ENCODE measurements at places on chromosomes 4 and X. TPM values are rescaled to one million over a fixed set of nuclear protein-coding genes. Genes with fewer than 3 reads are reported as not detected.

Gene SERTM2
- total RNA-seq: not detected

Gene GALNTL6
- total RNA-seq: not detected

Gene ENAM
- not detected for total RNA-seq

DNA sequence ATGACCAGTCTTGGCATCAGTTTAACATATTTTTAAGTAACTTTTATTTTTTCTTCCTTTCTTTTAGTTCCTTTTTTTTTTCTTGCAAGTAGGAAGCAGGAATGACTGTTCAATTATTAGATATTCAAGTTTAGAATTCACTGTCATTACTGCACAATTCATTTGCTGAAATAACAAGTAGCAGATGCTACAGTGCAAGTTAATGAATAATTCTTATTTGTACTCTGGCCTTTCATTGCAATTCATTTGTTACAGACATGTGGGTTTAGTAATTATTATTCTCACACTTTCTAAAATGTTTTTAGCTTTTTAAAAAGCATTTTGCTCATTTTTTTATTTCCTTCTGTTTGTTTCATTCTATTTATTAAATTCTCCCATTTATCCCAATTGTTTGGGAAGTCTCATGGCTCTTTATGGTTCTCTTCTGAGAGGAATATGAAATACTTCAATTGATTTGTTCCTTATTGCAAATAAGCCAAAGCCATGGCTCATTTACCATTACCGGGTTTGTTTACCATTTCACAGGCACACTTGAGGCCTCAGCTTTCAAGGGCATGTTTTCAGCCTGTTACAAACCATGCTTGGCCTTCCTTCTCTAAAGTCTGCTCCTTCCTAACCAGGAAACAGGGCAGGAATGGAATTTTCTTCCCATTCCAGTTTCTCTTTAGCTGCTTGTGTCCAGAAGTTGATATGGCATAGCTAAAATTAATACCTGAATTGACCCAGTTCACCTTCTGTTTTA is 4.6 kb upstream of the DCAF4L1 start:
- DNase-seq: no peak

GRCh38 chr4:11743236-11743635 is 314.5 kb upstream of the HS3ST1 start:
- DNase-seq: no peak

DNA sequence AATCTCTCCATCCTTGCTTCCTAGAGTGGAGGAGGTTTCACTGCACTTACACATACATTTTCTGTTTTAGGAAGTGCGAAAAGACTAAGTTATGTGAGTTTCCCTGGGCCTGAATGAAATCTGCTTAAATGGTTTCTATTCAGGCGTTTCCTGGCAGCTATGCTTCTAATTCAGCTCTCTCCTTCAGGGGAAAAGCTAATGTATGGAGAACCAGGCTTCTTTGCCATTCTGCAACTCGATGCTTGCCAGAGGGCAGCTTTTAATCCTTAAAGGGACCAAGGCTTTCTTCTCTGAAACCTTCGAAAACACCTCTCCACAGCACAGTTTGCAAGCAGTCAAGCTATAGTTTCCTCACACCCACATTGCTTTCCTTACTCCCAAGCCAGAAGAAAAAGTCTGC is 89.5 kb upstream of the ARX start:
- no peak for DNase-seq

DNA sequence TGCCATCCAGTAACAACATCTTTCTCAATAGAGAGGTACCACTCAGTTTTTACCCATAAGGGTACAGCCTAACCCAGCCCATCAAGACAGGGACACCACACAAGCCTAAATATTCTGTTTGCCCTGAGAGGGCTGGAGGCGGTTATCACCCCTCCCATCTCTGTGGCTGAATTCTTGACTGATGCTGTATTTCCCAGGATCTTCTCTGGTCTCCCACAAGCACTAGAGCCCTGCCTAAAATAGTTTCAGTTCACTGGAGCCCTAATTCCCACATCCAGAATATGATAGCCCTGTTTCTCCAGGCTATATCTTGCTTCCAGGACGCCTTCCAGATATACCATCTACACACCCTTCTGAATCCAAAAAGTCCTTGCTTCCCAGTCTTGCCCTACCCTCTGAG is 91.6 kb upstream of the NMU start:
- DNase-seq: no peak

DNA sequence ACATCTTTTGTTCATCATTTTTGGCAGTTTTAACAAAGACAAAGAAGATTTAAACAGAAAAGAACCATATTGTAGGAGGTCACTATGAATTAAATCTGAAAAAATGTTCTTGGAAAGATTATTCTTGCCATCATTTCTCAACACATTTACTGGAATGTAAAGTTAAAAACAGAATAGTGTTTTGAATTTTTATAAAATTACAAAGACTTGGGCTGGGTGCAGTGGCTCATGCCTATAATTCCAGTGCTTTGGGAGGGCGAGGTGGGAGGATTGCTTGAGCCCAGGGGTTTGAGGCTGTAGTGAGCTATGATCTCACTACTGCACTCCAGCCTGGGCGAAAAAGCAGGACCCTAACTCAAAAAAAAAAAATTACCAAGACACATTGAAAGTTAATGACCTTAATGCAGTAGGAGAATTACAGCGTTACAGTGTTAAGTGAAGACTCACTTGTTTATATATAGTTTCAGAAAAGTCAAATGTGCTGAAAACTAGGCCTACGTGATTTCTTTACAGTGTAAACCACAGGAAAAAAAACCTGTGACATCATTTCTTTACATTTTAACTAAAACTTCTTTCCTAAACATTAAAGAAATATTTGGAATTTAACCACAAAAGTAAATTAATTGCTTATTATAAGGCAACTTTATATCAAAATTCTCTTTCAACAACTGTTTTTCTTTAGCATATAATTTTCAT is 7.9 kb downstream of the FAM13A start:
- no peak for DNase-seq

Data from CD4-positive, alpha-beta T cell (primary cell).